Activated CD8-positive, alpha-beta T cell treated with anti-CD3 and anti-CD28 coated beads for 36 hours (primary cell): ENCODE measurements at places on chromosomes 7 and 10. TPM values are rescaled to one million over a fixed set of nuclear protein-coding genes. Genes with fewer than 3 reads are reported as not detected.

The MYH16 gene
- not detected for total RNA-seq

The LDB3 gene
- 0.07 TPM for total RNA-seq

The CDK1 gene
- total RNA-seq = 108 TPM

The RAPGEF5 gene
- total RNA-seq = 0.92 TPM

The NFKB2 gene
- total RNA-seq = 253 TPM

The WNT16 gene
- not detected for total RNA-seq
